ENCODE measurements at places on chromosomes 12 and 14.
A peak's percentile ranks its signal among the peaks of the same experiment; 100 is the strongest.

- no peak for DNase-seq
These were observed 101.7 kb downstream of the TMTC1 start for GRCh38 chr12:29682088-29682487.

GRCh38 chr14:29085546-29085945 lies 319.0 kb downstream of the FOXG1 start:
- DNase-seq, result no peak

- peak; percentile 34 for DNase-seq
These were observed 335.6 kb downstream of the TMEM121 start for GRCh38 chr14:105861985-105862465.

GRCh38 chr12:46560089-46560488 lies 187.5 kb upstream of the SLC38A2 start:
- no peak for DNase-seq

DNA sequence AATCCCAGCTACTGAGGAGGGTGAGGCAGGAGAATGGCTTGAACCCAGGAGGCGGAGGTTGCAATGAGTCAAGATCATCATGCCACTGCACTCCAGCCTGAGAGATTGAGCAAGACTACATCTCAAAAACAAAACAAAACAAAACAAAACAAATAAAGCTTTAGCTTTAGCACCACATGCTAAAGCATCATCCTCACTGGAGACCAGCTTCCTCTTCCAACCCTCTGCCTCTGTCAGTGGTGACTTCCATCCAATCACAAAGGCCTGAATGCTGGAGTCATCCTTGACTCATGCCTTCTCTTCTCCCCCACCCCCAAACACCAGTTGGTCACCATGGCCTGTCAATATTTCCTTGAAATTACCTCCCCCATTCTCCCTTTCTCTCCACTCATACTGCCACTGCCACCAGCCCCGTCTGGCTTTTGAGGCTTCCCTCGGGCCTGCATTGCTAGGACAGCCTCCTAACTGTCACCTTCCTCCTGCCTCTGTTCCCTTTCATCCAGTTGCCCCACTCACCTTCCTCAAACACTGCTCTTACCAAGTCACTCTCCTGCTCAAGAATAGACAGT lies 1.4 kb downstream of the ZNF385A start:
- no peak for DNase-seq

DNA sequence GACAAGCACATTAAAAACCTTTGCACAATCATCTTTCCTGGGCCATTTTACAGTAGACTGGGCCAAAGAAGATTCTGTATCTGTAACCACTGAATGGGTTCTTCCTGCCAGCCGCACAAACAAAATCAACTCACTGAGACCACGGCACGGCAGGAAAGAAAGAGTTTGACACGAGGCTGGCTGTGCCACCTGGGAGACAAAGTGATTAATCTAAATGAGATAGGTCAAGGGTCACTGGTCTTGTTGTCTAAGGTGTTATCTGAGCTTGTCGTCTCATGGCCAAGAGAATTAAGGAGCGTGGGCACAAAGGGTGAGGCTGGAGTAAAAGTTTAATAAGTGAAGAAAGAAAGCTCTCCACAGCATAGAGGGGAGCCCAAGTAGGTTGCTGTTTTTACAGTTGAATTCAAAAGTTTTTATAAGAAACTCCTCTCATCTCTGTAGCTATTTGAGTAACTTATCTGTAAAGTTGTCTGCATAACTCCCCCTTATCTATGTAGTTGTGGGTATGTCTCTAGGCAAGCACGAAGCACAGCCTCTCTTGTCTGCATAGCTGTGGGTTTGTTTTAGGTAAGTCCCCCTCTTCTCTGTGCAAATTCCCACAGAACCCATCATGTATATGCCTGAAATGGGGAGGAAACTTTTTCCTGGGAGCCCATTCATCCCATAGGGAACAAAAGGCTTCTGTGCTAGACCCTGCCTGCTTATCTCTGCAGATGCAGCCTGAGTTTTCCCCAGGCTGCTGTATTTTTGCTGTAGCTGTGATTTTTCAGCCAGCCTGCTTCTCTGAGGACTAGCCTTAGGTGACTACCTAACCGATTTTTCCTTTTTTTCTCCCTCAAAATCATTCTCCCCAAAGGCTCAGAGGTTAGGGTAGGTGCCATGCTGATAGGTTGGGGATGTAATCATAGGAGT lies 1314.6 kb upstream of the TMEM132C start:
- no peak for DNase-seq

GRCh38 chr14:89851106-89851505 lies 103.4 kb downstream of the EFCAB11 start:
- no peak for DNase-seq

- no peak for DNase-seq
These were observed 113.6 kb downstream of the CHST11 start for GRCh38 chr12:104570174-104570907.

DNA sequence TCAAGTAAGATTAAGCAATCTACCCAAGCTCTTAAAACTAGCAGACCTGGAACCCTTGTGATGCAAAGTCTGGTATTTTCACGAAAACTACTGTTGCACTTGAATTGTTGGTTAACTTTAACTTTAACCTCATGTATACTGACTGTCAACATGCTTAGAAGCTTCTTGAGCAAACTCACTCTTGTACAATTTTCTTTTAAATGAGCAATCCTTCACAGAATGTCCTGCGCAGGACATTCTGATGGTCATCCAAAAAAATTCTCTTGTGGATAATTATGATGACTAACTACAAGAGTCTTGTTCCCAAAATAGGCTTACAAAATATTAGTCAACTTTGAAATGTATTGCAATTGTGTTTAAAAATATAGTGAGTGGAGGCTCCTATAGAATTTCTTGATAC lies 54.0 kb upstream of the PDE3A start:
- no peak for DNase-seq

DNA sequence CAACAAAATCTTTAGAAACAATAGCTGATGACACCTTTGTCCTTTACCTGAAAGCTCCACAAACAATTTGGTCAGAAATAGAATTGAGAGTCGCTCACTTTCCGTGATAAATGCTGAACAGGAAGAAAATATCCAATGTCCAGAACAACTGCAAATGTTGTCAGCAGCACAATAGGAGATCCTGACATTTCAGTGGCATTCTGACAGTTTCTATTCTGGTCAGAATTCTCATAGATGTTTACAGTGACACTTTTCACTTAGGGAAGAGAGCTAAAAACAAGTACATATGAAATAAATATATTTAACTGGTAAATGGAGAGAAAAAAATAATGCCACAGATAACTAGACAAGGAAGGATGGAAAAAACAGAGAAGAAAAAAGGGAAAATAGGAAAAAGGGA lies 39.1 kb downstream of the MAGOHB start:
- no peak for DNase-seq

Data from activated T-helper 2 cell treated with anti-CD3 and anti-CD28 coated beads, Interferon-gamma antibody, Interleukin-2, Interleukin-4, amounts not matched to agents 10 μg/mL and 5 μg/mL and 100 μg/mL, durations not matched to agents 14 hours and 24 hours and 36 hours (primary cell).